Karpas-422 (cell line): ENCODE measurements at places on chromosomes 2 and 18. TPM values are rescaled to one million over a fixed set of nuclear protein-coding genes. Genes with fewer than 3 reads are reported as not detected.

DNA sequence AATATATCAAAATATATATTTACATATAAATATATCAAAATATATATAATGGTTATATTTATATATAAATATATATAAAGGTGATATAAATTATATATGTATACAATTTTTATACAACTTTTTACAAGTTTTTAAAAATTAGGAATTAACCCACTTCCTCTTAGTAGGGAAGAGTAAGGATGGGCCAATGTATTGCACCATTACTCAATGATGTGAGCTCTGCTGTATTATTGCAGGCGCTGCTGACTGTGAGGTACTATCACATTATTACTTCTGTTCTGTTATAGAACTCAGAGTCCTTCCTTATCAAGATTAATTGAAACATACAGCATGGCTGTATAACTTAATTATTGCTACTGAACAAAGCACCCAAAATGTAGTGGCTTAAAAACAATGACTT, 46.0 kb downstream of the CCDC195 start:
- no peak for DNase-seq
- H3K36me3 ChIP-seq, result no peaks in the 10 kb centered on the region
- H3K27ac ChIP-seq, result no peak overlapping the region
- H3K27me3 ChIP-seq, result no peaks in the 10 kb centered on the region
- no peak overlapping the region for H3K4me3 ChIP-seq
- peaks cover 11% of the 10 kb centered on the region for H3K4me1 ChIP-seq

DNA sequence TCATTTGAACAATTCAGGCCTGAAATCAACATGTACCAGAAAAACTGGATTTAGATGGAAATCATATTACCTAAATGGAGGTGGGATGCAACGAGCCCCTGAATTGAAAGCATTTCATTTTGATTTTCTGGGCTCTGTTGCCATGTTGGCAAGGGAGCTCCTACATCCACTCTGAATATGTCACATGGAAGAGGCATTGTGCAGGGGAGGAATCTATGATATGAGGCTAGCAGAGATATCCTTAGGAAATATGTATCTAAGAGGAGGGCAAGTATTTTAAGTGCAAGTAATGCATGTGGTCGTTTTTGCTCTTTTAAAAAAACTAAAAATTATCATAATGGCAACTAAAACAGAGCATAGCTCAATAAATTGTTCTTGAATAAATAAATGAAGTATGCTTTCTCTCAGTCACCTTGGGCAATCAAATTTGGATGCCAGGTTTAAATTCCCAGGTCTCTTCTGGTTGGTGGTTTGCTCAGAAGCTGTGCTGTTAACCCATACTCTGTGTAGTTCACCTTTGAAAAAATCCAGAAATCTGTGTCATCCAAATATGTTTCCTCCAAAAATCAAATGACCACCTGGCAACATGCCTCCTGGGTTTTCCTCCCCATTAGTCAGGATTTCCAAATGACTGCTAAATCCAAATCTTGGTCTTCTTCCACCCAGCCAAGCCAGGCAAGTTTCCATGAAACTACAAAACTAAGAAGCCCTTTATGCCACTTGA, 6.5 kb upstream of the LGALSL start:
- no peak overlapping the region for H3K4me3 ChIP-seq
- H3K27ac ChIP-seq, result no peak overlapping the region
- H3K27me3 ChIP-seq, result no peaks in the 10 kb centered on the region
- no peaks in the 10 kb centered on the region for H3K36me3 ChIP-seq
- H3K4me1 ChIP-seq, result peaks cover 7% of the 10 kb centered on the region
- DNase-seq, result no peak

- H3K27ac ChIP-seq, result no peak overlapping the region
- H3K4me3 ChIP-seq, result no peak overlapping the region
- peaks cover 29% of the 10 kb centered on the region for H3K4me1 ChIP-seq
- H3K36me3 ChIP-seq, result no peaks in the 10 kb centered on the region
- no peaks in the 10 kb centered on the region for H3K27me3 ChIP-seq
Observed at GRCh38 chr2:37326866-37327634, 2.4 kb upstream of the PRKD3 start.

GRCh38 chr18:44901283-44901682, 220.6 kb downstream of the SETBP1 start:
- H3K36me3 ChIP-seq, result no peaks in the 10 kb centered on the region
- peaks cover 8% of the 10 kb centered on the region for H3K4me1 ChIP-seq
- H3K27me3 ChIP-seq, result 0 out of 2 replicates have a peak, but pooled peaks cover 4% of the 10 kb centered on the region

- no peak for DNase-seq
- no peaks in the 10 kb centered on the region for H3K4me1 ChIP-seq
- H3K4me3 ChIP-seq, result no peak overlapping the region
- no peak overlapping the region for H3K27ac ChIP-seq
Observed at GRCh38 chr18:79476918-79477571, 81.3 kb downstream of the NFATC1 start.

Gene IL37
- total RNA-seq, result not detected in 2 replicates

Gene FOXD4L1
- 0.60 and 0.72 TPM in 2 replicates for total RNA-seq
